ENCODE measurements at places on chromosomes 13 and 19.
A peak's percentile ranks its signal among the peaks of the same experiment; 100 is the strongest.

- DNase-seq, result no peak
Observed at GRCh38 chr13:44191103-44191502, 182.5 kb upstream of the SERP2 start.

DNA sequence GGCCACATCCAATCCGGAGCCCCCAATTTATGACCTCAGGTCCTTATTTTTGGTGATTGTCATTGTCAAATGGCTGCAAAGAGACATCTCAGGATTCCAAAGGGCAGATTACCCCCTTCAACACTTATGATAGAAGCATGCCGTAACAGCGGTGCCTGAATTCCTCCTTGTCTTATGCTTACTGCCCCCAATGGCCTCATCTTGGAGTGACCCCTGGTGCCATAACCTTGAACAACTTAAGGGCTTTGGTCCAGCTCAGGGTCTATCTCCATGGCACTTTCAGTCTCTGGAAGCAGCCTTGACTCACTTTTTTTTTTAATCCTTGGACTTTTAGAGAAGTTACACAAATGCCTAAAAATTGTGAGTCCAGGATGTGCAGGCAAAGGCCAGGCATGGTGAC, 171.6 kb upstream of the ZNF507 start:
- DNase-seq, result no peak

DNA sequence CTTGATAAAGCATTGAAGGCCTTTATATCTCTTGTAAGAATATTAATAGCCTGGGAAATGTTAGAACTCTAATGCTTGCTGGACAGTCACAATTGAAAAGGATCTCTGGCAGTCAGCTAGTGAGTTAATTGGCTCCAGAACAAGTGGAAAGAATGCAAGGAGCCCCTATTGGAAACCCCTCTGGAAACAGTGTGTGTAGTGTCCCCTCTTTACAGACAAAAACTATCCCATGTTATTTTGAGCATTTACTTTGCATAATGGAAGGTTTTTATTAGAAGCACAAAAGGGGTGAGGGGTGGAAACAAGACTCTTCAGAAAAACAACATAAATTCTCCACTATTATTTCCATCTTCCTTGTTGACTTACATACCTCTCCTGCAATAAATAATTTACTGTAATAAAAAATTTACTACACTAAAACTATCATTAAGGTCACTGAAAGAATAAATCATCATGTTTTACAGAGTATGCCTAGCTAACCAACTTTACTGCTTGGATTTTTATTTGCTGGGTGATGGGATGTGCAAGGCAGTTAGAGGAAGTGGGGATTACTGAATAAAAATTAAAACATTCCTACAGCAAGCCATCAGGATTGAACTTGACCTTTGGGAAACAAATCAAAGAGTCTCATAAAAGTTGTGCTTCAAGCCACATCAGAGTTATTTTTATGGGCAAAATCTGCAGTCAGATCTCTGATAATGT, 610.4 kb downstream of the TBC1D4 start:
- no peak for DNase-seq

DNA sequence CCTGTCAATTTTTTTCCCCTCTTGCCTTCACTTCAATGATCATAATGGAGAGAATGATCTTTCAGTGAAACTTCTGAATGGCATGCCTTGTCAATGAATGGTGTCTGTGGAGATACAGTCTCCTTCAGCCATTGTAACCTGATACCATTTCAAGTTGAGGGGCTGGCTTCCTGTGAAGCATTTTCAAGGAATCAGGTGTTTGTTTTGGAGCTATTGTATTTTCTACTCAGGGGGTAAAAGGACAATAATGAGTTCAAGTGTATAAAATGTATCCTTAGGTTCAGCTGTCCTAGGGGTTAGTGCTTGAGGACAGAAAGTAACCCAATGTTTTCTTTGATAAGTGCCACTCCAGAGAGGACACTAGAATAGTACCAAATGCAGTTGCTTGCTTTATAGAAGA, 23.8 kb upstream of the CBY2 start:
- no peak for DNase-seq

DNA sequence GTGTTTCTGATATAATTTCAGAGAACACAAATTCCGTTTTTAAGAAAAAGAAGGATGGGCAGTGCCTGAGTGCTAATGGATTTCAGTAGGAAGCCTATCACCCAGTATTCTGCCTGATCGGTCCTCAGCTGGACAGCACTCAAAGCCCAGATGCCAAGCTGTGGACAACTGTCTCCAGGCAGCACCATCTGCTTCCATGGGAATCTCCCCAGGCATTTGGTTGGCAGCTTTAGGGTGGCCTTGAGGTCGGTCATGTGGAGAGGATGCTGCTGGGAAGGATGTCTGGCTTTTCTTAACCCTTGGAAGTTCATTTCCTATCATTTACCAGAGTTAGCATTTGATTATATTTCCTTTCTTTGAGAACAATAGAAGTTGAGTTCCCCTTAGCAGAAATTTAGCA, 311.7 kb downstream of the TBC1D4 start:
- DNase-seq, result peak; percentile 10

GRCh38 chr13:76822698-76823267, 63.4 kb downstream of the KCTD12 start:
- DNase-seq, result peak; percentile 67

GRCh38 chr13:49098198-49098597, 121.9 kb upstream of the MLNR start:
- peak; percentile 76 for DNase-seq

- no peak for DNase-seq
Observed at GRCh38 chr19:7521551-7522071, 813 bp upstream of the MCOLN1 start.

- no peak for DNase-seq
Observed at GRCh38 chr13:111228262-111229144, 91.9 kb upstream of the TEX29 start.

GRCh38 chr19:12527034-12527836, 24.0 kb downstream of the ZNF564 start:
- DNase-seq, result peak; percentile 39

- DNase-seq, result no peak
Observed at GRCh38 chr13:48575031-48575430, 42.2 kb upstream of the RCBTB2 start.

- no peak for DNase-seq
Observed at GRCh38 chr19:756236-756635, 5.3 kb downstream of the MISP start.

DNA sequence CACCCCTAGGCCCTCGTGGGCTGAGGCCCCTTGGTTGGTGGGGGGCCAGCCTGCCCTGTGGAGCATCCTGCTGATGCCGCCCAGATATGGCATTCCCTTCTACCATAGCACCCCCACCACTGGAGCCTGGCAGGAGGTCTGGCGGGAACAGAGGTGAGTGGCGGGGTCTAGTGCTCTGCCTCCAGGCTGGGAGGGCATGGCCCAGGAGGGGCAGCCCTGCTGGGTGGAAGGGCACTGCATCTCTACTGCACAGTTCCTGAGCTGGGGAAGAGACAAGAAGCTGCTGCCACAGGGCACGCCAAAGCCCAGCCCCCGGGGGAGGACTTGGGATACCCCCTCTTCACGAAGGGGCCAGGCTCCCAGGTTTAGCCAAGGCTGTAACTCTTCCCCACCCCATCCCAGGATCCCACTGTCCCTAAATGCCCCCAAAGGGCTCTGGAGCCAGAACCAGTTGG, 2.4 kb upstream of the KMT2B start:
- no peak for DNase-seq

DNA sequence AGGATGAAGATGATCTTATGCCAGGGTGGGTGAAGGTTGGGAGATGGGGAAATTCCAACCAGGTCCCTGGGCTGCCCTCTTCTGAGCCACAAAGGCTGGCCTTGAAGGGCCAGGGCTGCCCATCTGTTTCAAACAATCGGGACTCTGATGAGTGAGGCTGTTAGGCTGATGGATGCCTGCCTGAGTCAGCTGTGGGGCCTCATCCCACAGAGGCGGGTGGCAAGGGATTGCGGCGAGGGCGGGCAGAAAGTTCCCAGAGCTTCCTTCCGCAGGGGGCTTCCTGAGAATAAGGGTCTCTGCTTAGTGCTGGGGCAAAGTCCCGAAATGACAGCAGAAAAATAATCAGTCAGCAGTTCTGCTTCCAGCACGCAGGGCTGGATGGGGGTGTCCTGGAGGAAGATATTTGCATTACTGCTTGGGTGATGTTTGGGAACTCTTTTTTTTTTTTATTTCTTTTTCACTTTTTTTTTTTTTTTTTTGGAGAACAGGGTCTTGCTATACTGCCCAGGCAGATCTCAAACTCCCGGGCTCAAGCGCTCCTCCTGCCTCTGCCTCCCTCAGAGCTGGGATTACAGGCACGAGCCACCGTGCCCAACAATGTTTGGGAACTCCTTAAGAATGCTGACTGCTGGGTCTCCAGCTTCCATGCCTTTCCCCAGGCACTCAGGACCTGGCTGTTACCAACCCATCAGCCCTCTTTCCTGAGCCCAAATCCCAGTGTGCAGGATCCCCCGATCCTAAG, 14.1 kb downstream of the SH3GL1 start:
- DNase-seq, result no peak

DNA sequence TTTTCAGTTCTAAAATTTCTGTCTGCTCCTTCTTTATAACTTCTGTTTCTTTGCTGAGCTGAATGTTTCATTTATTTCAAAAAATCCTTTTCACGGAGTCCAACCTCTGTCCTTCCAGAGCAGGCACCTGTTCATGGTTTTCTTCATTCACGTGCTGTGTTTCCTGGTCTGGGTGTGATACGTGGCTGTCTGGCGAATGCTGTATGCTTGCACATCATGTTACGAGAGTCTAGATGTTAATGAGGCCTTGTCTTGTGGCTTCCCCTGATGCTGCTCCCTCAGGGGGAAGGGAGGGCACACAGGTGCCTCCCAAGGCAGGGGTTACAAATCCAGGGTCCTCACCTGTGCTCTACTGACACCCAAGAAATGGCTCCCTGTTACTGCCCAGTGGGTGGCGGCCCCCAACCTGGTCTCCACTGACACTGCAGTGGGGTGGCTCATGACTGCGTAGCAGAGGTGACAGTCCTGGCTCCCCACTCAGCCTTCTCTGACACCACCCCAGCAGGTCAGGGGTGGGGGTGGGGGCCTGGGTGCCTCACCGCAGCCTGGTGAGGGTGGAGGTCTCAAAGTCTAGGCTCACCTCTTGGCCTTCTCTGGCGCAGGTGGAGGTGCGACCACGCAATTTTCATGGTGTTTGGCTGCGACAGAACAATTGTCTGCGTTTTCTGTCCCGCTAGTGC, 20.1 kb upstream of the RAB20 start:
- DNase-seq, result no peak

GRCh38 chr19:48558018-48558684, 6.2 kb downstream of the SULT2B1 start:
- DNase-seq, result peak; percentile 36

GRCh38 chr19:30407068-30407709, 35.0 kb downstream of the ZNF536 start:
- DNase-seq, result no peak

- peak; percentile 63 for DNase-seq
Observed at GRCh38 chr13:60431108-60431700, 34.2 kb downstream of the TDRD3 start.

- DNase-seq, result no peak
Observed at GRCh38 chr19:28577666-28578065, 635.3 kb downstream of the UQCRFS1 start.

- DNase-seq, result no peak
Observed at GRCh38 chr19:11887234-11887610, 360 bp upstream of the ZNF69 start.

DNA sequence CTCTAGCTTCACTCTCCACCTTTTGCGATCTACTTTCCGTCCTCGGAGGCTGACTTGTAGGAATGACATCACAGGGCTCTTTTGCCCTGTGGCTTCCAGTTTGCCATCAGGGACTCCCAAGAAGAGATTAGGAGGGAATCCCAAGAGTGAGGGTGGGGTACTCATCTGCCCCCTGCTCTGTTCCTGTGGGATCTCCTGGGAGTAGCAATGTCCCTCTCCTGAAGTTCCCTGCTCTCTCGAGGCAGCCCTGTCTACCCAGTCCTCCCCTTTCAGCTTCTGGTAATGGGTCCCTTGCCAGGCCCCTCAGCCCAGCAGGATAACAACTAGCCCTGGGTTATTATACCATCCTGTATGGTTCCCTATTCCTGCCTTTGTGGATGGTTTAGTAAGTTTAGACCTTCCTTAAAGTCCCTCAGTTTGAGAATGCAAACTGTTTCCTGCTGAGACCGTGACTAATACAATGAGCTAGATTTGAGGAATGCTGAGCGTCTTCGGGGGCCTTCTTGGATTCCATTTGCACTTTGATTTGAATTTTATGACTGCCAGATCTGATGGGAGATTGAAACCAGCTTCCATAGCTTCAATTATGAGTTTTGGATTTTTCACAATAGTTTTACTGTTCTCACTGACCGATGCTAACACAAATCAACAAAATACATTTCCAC, 73.7 kb upstream of the IPO5 start:
- DNase-seq, result peak; percentile 83

- DNase-seq, result no peak
Observed at GRCh38 chr13:25608181-25608580, 236.4 kb downstream of the ATP8A2 start.

GRCh38 chr13:83162493-83162892, 719.8 kb downstream of the SLITRK1 start:
- DNase-seq, result no peak

GRCh38 chr19:52138278-52138982, 1.3 kb downstream of the ZNF616 start:
- no peak for DNase-seq

- DNase-seq, result no peak
Observed at GRCh38 chr13:110816500-110816899, 98.4 kb downstream of the ANKRD10 start.

DNA sequence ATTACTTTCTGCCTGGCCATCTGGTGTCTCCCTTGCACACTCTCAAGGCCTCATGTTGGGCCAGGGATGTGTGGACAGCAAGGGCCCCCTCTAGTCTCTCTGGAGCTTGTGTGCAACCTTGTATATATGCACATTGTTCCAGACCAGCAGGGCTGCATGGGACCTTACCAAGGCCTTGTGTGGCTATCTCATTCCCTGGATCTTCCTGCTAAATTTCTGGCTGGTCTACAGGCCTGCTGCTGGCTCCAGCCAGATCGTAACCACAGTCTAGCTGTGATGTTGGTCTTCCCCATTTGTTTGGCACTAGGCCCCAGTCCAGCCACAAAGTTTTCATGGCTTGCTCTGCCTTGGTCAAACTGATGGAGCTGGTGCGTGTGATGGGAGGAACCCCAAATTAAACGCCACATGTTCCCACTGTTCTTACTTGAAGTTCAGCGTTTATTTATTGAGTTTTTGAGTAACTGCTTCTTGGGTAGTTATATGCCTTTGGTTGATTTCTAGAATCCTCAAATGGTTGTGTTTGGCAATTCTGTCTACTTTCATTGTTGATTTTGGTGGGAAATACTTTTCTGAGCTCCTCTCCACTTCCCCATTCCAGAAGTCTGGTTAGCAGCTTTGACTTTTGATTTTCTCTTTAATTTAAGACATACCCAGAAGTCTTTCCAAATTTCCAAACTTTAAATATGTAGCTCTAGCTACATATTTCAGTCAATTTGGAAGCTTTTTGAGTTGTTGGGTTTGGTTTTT, 56.4 kb downstream of the SIPA1L3 start:
- peak; percentile 42 for DNase-seq

DNA sequence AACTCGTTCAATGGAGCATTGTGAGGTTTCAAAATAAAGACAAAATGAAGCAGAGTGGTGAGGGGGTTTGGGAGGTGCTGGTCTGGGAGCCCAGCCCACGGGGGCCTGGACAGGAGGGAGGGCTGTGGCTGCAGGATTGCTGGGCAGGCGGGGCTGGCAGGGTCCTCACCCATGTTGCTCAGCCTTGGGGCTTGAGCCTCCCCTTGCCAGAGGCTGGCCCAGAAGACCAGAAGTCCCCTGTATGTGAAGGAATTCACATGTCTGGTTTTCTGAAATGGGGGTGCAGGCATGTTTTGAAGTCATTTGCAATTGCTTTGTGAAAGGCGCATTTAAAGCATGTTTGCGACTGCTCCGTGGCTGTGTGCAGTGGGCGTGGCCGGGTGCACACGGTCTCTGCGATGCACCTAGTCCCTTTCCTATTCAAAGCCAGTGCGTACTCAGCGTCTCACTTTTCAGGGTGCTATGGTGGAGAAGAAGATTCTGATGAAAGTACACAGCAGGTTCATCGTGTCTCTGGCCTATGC, 2.3 kb downstream of the GRK1 start:
- DNase-seq, result no peak

All from fibroblast of gingiva (primary cell).